ENCODE measurements at places on chromosomes 12 and 14.

DNA sequence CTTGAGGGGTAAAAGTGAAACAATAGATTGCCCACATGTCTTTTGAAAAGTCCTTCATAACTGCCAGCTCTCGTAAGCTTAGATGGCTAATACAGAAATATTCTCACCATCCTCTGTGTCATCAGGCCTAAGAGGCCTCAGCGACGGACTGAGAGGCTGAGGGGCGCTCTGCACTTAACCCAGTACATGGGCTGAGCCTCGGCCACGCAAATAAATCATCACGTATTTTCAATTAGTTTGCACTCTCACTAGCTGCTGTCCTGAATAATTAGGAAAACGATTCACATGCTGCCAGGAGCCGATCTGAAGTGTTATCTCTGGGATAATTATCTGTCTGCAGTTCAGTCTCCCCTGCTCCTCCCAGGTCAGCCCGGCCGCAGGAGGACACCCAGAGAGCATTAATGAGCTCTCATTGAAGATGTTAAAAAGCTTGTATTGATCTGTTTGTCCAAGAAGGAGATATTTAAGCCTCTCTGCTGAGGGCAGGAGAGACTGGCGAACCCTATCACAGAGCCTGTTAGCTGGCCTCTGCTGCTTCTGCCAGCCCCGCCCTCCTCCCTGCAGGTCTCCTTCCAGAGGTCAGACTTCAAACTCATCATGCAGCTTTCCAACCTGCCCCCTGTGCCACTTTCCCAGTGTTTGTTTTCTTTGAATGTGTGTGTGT is 1051.3 kb downstream of the VRK1 start:
- no peak for DNase-seq

- DNase-seq: no peak
Observed at GRCh38 chr12:122610207-122610606, 83.2 kb downstream of the KNTC1 start.

DNA sequence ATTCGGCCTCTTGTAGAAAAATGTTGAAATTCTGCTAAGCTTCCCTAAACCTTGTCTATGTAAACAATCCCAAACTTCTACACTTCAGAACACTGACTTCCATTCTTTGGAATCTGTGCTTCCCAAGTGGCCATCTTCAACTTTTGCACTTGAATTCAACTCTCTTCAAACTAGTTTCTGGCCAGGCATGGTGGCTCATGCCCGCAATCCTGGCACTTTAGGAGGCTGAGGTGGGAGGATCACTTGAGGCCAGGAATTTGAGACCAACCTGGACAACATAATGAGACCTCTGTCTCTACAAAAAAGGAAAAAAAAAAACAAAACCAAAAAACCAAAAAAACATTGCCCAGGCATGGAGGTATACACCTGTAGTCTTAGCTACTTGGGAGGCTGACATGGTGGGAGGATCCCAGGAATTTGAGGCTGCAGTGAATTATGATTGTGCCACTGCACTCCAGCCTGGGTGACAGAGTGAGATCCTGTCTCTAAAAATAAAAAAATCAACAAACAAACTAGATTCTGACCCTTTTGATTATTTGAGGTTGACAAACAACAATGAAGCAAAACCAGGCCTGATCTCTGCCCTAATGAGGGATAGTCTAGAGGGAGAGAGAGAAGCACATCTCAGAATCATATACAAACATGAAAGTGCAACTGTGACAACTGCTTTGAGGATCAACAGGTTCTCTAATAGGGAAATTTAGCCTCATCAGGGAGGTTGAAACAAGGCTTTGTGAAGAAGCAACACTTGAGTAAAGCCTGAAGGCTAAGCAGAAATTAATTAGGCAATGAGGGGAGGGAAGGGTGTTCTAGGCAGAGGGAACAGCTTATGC is 11.6 kb upstream of the C12orf75 start:
- no peak for DNase-seq

GRCh38 chr14:88554457-88555286 is at the start of gene PTPN21:
PTPN21 (minus strand) TSS chr14:88555007; CDS start chr14:88550417, 4,590 bp downstream.
- no peak for DNase-seq

GRCh38 chr14:75522224-75522982 is at the start of gene BATF:
BATF (plus strand) TSS chr14:75522469; CDS start chr14:75522683, 214 bp downstream.
- DNase-seq: peak; percentile 79

DNA sequence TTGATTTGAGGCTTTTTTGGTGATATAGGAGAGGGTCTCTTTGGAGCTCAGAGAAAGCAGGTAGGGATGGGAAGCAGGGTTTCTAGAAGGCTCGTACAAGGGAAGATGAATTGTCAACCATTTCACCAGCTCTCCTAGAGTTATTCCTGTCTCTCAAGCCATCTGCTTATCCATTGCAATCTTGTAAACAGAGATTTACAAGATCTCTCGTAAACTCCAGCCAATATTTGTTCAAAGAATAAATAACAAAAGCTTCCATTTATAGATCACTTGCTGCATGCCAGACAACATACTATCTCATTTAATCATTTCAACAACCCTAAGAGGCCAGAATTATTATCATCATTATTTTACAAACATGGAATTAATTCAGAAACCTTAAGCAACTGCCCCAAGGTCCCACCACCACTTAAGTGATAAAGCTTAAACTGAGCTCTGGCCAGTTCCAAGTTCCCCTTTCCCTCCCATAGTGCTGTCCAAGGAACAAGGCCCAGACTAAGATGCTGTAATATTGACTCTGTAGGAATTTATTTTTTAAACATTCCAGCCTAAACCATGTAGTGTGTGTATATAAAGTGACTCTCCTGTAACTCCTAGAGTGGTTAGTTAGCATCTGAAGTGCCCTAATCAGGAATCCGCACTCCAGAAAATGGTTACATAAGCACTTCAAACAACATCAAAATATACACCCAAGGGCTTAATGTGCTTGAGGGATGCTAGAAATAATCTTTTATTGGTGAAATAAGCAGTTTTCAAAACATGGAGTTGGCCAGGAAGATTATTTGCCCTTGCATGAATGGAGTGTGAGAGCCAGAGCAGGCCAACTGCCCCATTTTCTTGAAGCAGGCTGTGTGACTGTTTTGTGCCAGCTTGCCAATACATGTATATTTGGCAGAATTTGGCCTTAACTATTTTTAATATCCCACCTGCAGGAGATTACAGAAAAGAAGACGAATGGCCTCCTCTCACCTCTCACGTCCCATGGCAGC is 2.8 kb upstream of the PLEKHH1 start:
- DNase-seq: no peak

GRCh38 chr14:88929656-88930436 is 105.4 kb downstream of the TTC8 start:
- DNase-seq: no peak

DNA sequence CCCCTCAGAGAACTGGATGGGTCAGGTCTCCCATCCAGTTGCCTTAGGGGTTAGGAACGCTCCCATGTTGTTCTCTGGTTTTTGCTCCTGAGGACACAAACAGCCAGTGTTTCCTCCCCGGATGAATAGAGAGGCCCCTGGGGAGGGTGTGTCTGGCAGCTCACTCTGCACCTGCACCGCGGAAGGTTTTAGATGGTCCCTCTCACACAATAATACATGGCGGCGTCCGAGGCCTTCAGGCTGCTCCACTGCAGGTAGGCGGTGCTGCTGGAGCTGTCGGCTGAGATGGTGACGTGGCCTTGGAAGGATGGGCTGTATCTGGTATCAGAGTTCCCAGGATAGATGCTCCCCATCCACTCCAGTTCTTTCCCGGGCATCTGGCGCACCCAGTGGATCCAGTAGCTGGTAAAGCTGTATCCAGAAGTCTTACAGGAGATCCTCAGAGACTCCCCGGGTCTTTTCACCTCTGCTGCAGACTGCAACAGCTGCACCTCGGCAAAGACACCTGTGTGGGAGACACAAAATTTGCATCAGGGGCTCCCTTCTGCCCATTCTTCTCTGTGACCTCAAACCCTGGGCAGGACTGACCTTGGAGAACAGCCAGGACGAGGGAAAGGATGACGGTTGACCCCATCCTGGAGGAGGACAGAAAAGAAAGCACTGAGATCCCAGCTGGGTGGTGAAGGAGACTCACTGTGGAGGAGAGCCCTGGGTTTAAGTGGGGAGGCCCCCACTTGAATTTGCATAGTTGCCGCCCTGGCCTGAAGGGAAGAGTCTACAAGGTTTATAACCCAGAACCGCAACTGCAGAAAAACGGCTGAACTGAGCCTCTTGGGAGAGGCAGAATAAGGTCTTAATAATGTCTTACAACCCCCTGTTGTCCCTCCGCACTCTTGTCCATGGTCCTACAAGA is 1324.8 kb downstream of the TMEM121 start:
- no peak for DNase-seq

- DNase-seq: no peak
Observed at GRCh38 chr14:60862283-60862682, 118.6 kb downstream of the TRMT5 start.

- DNase-seq: no peak
Observed at GRCh38 chr12:30095511-30095910, 311.8 kb upstream of the TMTC1 start.

DNA sequence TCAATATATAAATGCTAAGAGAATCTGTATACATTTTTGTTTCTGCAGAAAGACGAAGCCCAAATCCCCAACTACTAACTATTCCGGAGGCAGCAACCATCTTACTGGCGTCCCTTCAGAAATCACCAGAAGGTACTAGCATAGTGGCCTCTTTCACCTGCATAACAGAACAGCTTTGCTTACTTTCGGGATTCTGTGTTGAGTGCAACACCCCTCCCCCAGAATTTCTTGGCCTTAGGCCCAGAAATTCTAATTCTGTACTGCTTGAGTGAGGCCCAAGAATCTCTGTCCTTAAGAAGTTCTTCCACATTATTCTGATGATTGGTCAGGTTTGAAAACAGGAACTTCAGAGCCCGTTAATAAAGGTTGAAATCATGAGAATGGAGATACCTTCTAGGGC is 2.9 kb downstream of the SPX start:
- DNase-seq: no peak

GRCh38 chr12:49545815-49546214 is 7.0 kb downstream of the KCNH3 start:
- DNase-seq: no peak

DNA sequence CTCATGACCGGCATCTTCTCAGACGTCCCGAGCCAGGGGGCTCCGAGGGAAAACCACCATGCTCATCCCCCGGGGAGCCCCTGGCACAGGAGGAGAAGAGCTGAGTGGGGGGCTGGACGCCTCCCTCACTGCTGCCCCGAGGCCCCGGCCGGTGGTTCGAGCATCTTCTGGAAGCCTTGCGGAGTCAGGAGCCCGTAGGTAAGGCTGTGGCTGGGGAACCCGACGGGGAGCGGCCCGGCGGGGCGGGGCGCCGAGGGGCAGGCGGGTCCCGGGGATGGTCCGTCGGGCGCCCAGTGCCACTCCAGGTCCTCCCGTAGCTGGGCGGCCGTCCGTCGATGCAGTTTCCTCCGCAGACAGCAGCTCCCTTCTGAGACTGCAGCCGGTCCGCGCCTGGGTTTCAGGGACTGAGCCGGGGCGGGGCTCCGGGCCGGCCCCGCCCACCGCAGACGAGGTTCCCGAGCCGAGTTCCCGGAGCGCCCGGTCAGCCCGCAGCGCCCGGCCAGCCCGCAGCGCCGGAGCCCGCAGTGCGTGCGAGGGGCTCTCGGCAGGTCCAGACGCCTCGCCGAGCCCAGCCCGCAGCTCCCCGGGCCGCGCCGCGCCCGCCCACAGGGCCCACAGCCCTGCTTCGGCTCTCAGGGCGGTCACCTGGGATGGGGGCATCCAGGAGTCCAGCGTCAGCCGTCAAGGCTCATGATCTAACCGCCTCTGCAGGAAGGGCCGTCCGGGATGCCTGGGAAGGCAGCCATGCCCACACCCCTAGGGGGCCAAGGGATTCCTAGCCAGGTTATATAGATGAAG is at the start of gene PGF:
Gene PGF (minus strand): TSS at position 369 of the 798 bp plus-strand sequence. CDS start 355 bp downstream, at position 14.
- DNase-seq: no peak

- no peak for DNase-seq
Observed at GRCh38 chr12:7068240-7068993, 7.9 kb downstream of the C1S start.

DNA sequence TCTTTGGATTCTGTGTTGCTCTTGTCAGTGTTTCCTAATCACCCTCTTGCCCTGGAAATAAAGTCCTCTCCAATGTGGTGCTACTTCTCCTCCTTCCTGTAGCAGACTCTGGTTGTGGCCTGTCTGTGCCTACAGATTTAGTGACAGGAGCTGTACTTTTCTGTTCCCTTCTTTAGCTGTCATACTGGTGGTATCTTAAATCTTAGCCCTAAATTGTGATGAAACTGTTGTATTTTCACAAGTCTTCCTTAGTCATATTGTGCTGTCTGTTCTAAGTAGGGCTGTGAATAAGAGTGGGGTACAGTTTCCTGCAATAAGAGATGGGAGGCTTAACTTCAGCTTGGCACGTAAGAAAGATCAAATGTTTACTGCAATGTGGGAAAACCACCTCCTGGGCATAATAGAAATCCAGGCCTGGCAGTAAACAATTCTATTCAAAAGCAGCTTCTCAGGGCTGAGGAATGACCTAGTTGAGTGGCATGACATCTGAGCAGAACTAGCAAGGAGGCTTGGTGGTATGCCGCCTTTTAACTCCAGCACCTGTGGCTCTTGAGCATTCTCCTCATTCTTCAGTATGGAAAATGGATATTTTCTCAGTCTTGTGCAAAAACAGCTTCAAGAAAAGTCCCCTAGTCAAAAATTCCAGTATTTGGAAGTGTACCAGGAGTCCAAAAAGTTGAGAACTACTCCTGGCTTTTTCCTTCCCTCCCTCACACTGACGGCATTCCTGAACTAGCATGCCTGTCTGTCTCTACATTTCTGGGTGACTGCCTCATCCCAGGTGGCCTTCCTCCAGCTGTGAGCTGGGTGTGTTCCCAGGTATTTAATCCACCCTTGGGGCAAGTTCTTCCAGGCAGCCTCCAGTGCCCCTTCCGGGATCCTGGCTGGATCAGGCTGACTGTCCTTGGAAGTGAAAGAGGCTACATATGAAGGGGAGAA is 19.5 kb downstream of the ANO6 start:
- no peak for DNase-seq

DNA sequence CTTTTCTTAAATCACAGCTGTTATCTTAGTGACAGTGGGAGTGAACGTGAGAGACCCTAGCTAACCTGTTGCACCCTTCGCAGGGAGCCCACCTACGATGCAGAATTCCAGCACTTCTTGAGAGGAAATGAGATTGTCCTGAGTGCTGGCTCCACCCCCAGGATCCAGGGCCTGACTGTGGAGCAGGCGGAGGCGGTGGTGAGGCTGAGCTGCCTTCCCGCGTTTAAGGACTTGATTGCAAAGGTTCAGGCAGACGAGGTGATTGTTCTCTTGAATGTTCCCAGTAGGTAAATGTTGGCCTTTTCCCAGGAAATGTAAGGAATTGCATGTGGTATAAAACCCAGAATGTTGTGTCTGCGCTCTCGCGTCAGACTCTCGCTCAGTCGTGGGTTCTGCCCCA is 46.7 kb downstream of the HSP90AA1 start:
- DNase-seq: no peak

DNA sequence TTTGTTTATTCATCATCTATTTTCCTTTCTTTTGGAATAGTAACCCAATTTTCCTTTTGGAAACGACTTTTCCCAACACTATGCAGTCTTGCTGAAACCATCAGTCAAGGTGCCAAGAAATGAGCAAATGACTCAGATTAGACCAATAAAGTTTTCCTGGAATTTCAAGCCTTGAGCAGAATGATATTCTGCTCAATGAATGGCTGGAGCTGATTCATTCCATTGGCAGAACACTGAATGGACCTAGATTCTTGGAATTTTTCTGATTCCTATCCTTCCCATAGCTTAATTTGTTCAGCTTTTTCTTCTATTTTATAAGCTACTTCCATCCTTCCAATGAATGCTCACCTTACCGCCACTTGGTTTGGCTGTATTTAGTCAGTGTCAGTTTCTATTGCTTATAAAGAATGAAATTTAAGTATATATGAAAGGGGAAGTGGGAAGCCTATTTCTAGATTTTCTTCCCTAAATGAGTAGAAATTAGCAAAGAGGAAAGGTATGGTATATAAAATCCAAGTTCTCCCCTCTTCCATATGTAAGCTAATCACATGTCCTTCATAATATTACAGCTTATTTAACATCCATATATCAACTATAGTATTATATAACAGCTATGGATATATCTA is 89.0 kb downstream of the C14orf39 start:
- no peak for DNase-seq

All from stimulated activated CD4-positive, alpha-beta T cell treated with anti-CD3 and anti-CD28 coated beads, Interleukin-1b, Interleukin-23, amount 100 ng/mL, for 48 hours (primary cell).